ENCODE measurements at places on chromosomes 5 and 9.
A peak's percentile ranks its signal among the peaks of the same experiment; 100 is the strongest.

DNA sequence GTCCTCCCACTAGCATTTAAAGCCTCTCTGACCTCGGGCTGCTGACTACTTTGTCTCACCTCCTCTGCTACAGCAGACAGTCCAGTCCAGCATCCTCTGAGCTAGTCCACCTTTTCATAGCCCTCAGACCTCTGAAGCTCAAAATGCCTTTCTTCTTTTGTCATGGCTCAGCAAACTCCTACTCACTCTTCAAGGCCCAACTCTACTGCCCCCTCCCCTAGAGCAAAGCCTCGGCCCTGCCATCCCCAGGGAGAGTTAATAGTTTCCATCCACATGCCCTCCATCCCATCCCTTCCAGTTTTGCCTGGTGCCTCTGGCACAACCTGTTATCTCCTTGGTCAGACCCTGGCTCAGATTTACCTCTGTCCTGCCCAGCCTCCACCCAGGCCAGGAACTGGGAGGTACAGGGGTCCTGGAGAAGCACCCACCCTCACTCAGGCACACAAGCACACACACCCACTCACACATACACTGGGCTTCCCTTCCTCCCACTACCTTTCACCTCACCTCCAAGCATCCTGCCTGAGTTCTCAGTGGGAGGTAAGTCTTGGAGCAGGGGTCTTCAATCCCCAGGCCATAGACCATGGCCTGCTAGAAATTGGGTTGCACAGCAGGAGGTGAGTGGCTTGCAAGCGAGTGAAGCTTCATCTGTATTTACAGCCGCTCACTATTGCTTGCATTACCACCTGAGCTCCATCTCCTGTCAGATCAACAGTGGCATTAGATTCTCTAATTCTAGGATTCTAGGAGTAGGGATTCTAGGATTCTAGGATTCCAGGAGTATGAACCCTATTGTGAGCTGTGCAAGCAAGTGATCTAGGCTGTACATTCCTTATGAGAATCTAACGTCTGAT lies 18.1 kb downstream of the PDLIM4 start:
- no peak for DNase-seq

GRCh38 chr9:114108016-114108833 lies 9.1 kb upstream of the KIF12 start:
- DNase-seq = peak; percentile 70

DNA sequence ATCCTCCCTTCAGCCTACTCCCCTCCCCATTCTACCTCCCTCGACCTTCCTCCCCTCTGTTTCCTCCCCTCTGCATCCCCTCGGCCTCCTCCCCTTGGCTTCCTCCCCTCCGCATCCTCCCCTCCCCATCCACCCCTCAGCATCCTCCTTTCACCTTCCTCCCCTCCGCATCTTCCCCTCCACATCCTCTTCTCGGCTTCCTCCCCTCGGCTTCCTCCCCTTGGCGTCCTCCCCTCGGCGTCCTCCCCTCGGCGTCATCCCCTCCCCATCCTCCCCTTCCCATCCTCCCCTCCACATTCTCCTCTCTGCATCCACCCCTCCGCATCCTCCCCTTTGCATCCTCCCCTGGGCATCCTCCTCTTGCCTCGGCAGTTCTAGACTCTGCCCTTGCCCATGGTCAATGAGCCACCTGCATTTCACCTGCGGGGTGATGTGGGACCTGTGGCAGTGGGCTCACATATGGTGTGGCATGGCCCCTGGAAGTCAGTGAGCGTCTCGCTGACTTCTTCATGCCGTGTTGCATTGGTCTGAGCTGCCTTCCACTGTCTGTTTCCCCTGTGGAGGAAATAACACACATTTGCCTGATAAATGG lies 113.0 kb downstream of the WNK2 start:
- no peak for DNase-seq

DNA sequence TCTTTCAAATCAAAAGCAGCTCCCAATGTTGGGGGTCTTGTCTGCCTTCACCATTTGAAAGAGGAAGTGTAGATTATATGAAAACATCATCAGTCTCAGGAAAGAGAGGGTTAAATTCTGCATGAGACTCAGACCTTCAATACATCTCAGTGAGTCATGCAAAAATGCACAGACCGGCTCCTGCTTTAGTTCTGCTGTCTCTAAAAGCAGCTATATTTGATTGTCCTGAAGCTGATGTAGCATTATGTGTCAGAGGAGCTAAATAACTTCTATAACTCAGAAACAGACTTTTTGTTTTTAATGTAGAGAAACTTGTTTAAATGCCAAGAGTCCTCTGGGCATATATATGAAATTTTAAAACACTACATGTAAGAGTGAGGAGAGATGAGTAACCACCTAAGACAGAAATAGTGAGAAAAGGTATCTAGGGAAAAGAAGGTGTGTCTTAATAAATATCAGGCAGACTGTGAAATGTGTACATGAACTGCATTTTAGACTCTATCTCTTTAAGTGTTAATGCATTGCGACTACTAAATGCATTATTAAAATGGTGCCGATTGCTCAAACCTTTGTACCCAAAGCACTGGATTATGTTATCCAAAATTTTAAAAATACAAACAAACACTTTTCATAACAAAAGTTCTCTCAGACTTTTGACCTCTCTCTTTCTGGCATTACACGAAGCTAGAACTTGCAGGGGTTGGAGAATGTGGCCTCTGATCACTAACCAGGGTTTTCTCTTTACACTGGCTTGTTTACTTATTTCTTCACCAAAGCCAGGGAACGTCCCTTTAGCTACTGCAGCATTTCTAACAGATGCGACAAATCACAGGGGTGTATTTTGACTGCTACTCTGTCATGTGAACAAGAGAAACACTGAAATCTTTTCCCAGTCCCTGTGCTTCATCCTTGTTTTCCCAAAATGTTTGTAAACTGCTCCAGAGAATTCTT lies 302.3 kb downstream of the ARL15 start:
- peak; percentile 22 for DNase-seq

GRCh38 chr5:146005723-146006122 lies 69.3 kb downstream of the SH3RF2 start:
- DNase-seq = no peak

GRCh38 chr5:87582149-87582548 lies 169.4 kb upstream of the CCNH start:
- DNase-seq = no peak

- DNase-seq = no peak
Observed at GRCh38 chr9:130118841-130119518, 53.2 kb upstream of the NCS1 start.

- no peak for DNase-seq
Observed at GRCh38 chr5:89981878-89982773, 427.4 kb downstream of the CETN3 start.

GRCh38 chr5:136620621-136621020 lies 255.3 kb upstream of the TRPC7 start:
- DNase-seq = no peak

DNA sequence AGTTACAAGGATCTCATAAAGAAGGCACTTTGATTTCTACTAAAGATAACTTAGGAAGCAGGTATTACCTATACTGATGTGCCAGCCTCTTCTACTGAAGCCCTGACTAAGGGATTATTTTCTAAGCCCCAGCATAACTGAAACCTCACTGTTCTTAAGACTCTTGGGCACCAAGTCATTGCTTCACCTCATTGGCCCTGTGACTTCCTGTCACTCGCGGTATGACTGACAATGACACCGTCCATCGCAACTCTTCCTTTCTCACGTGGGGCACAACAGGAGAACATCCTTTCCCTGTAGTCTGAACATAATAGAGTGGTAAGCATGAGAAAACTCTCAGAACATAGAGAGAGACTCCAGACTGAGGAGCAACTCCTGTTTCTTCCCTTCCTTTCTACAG lies 6.4 kb downstream of the OR2V2 start:
- no peak for DNase-seq

- no peak for DNase-seq
Observed at GRCh38 chr5:53543401-53543800, 17.0 kb upstream of the NDUFS4 start.

DNA sequence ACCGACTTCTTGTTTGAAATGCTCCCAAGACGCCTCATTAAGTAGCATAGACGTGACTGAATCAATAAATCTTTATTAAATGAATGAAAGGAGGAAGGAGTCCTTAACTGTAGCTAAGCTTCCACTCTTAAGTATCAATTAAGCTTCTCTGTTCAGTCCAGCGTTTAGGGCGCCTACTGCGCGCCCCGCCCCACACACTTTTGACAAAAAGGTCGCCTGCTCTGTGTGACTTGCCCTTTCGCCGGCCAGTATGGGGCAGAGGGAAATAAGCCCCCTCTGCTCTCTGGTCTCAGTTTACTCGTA lies 662 bp upstream of the DOLPP1 start:
- no peak for DNase-seq

GRCh38 chr5:119158144-119158543 lies 87.3 kb downstream of the DMXL1 start:
- DNase-seq = no peak

DNA sequence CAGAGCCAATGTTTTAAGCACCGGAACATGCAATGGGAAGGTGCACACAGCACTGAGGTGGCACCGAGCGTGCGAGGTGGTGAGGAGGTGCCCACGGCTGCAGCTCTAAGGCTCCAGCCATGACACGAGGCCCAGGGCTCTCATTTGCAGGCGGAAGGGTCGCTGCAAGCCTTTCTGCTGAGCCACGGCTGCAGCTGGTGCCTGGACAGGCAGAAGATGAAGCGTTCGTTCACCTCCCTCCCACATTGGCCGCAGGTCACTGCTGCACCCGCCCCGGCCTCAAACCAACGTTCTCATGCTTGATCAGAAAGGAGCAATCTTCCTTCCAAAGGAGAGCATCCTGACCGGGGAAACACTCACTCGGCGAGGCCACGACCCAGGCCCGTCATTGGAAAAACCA lies 4.5 kb upstream of the INPP5E start:
- DNase-seq = no peak

DNA sequence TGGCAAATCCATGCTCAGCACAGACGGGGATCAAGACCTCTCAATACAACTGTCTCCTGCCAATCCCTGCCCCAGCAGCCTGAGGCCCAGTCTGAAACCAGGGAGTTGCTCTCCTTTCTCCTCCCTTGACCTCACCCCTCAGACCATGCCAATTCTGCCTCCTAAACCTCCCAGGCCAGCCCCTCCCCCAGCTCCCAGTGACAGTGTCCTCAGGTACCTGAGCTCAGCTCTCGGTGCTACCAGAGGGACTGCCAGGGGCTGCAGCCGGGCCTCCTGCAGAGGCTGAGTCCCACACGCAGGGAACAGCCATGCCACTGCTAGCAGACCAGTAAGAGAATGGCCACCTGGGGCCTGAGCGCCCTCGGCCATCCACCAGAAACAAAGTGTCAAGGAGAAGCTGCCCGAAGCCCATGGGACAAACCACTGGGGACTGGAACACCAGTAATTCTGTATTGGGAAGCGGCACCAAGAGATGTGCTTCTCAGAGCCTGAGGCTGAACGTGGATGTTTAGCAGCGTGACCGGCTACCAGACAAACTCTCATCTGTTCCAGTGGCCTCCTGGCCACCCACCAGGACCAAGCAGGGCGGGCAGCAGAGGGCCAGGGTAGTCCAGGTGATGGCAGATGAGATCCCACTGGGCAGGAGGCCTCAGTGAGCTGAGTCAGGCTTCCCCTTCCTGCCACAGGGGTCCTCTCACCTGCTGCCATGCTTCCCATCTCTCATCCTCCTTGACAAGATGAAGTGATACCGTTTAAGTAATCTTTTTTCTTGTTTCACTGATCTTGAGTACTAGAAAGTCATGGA lies 557 bp upstream of the IL3 start:
- DNase-seq = no peak

- peak; percentile 11 for DNase-seq
Observed at GRCh38 chr5:32471784-32472183, 27.2 kb upstream of the ZFR start.

DNA sequence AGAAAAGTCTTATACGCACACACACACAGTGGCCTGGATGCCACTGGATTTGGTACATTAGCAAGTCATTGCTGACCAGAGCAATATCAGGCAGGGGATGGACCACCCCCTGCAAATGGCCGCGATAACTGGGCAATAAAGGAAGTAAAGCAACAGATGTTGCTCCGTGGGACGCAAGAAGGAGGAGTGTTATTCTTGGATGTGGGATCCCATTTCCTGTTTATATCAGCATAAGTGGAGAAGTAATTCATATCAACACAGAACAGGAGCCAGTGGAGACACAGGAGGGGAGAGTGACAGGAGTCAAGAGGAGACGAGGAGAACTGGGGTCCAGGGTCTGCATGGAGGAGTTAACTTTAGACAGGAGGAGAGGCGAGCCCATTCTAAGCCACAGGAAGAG lies 18.4 kb downstream of the RUFY1 start:
- DNase-seq = peak; percentile 22
